Activated effector memory CD4-positive, alpha-beta T cell treated with Interleukin-2 at 50 U/mL for 16 hours (primary cell): ENCODE measurements at places on chromosomes 7 and 10.

DNA sequence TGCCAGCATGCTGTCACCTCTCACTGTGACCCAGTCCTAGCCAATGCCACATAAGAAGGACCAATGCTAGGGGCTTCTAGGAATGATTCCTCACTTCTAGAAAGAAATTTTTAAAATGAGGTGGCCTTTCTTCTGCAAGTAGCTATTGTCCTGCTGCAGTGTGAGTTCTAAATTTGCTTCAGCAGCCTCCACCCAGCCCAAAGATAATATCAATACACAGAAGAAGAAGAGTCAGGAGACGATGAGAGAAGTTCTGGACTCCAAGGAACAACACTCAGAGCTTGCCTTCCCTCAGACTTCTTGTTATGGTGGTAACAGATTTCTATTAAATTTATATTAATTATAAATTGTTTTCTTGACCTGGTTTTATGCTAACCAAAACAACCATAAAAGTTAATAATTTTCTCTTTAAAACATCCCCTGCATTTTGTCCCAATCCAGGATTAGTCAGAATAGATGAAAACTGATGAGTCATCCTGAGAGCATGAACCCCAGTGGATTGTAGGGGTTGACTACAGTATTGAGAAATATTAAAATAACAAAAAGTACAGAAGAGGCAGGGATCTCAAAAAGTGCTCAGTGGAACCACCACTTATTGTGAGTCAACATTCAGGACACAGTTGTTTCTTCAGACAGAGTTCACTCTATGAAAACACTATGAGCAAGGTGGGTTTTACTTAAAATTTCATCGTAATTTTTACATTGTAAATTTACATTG is 29.6 kb upstream of the AKR1C2 start:
- no peak for DNase-seq

- DNase-seq = no peak
These were observed 386.1 kb upstream of the NPVF start for GRCh38 chr7:25614415-25614814.

GRCh38 chr10:30656233-30656632 is 26.7 kb upstream of the LYZL2 start:
- no peak for DNase-seq

DNA sequence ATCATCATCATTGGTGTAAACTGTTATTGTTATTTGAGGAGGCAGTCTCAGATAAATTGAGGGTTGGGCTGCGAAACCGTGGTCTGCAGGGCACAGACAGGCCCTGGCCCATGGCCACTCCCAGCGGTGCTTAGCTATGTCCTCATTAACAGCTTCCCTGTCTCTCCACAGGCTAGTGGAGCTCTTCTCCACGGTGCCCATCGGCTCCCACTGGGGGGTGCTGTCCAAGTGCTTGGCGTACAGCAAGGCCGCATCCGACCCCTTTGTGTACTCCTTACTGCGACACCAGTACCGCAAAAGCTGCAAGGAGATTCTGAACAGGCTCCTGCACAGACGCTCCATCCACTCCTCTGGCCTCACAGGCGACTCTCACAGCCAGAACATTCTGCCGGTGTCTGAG is 21.6 kb downstream of the GPR26 start:
- no peak for DNase-seq

DNA sequence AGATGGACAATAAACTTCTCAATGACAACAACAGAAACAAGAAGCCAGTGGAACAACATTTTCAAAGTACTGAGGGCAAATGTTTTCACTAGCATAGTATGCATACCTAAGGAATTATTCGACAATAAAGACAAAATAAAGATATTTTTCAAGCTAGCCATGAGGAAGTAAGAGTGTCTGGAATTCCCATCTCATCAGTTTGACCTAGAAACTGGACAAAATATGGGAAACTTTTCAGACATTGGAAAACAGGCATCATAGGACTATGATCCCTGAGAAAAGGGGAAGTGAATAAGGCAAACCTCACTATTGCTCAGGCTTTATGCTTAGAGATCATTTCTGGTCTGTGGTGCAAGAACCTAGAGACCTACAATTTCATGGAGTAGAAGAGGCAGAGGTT is 86.3 kb downstream of the OAT start:
- DNase-seq = no peak

DNA sequence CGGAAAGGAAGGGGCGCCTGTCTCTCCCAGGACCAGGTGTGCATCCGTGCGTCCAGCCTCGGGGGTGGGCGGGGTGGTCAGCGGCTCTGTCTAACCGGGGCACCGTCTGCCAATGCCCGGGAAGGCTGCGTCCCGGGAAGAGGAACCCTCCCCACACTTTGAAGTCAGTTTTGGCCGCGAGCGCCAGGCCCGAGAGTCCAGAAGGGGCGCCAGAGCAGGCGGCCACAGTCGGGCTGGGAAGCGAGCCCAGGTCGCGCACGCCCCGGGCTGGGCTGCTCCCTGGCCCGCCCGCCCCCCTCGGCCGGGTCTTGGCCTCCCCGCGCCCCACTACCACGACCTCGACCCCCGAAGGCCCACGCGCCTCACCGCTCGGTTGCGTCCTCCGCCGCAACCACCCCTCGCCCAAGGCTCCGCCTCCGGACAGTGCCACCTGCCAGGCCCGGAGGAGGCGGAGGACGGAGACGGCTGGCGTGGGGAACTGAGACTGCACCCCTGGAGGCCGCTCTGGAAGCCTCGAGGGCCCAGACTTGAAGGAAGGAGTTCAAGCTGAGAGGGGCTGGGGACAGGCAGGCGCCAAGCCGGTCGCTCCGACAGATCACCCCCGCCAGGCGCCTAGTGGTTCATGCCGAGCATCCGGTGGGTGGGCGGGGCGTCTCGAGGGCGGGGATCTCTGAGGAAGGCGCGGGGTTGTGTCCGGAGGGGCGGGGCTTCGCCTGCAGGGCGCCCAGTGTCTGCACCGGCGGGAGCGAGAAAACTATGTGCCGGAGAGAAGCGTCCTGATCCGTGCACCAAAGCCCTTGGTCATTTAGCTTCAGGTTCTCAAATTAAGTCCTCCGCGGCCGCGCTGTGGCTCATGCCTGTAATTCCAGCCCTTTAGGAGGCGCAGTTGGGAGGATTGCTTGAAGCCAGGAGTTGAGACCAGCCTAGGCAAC is at the start of gene BRAT1:
Gene BRAT1, minus strand, starts transcription at position 404 of the 932 bp plus-strand sequence. CDS start 1,093 bp downstream, outside the sequence.
- DNase-seq = peak; percentile 91

DNA sequence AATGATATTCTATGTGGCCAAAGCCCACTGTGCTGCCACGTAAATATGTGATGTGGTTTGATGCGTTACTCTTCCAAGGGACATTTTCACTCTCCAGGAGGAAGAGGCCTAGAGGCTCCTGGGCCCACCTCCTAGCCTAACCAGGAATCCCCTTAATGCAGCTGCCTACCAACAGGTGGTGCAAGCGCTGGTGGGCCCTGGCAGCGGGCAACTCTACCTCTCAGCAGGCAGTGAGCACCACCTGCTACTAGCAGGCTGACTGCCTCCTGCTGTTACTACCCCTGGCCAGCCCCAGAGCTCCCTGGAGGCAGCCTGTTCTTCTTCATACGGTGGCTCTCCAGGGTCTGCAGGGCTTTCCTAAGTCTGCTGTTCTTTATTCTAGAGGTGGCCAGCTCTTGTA is 62.8 kb downstream of the CDH23 start:
- DNase-seq = no peak

- DNase-seq = no peak
These were observed 50.2 kb upstream of the LYZL1 start for GRCh38 chr10:29238523-29239135.

DNA sequence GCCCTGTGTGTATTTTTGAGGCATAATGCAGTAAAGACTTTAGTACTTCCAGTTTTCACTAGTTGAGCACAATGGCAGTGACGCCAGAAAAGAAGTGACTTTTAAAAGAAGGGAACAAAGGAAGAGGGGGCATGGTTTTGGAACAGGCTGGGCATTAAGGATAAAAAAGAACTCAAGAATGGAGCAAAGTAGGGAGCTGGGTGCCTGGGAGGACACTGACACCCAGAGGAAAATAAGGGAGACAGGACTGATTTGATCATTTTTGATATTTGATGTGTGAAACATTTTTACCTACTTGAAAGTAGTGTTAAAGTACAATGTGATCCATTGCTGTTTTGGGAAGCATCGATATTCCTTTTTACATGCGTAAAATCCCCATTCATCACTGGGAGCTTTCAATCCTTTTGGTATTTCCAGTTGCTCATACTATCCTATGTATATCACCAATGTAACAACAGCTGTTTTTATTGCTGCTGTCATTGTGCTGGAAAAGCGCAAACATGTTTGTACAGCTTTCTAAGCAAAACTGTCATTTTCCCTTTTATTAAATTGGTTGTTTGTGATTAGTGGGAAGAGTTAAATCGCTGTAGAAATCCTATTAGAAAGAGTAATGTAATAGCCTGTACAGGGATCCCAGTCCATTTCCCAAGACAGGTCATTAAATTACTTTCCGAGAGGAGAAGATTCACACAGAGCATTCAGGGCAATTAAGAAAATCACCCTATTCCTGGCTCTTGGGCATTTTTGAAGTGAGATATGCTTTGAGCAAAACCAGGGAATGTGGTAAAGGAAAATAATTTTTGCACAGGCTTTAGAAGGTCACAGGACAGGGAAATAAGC is 85.2 kb downstream of the ADAM12 start:
- DNase-seq = no peak

DNA sequence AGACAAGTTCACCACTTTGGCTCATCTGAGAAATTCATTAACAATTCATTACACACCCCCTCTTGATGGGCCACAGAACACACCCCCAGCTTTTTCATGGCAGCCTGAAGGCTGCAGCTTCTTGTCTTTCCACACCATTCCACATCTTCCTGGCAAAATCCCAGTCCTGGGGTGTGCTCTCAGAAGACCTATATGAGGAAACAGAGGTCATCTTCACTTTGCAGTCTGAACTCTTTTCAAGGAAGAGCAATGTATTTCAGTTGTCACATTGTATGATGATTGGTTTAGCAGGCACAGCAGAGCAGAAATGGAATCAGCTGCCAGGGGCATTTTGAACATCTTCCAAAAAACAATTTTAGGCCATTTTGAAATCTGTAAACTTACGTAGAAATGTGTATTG is 7.8 kb upstream of the LRRC27 start:
- no peak for DNase-seq

- DNase-seq = no peak
These were observed 167.2 kb downstream of the MAD1L1 start for GRCh38 chr7:2065528-2065927.

GRCh38 chr10:96975136-96975535 is 143.0 kb downstream of the LCOR start:
- no peak for DNase-seq

DNA sequence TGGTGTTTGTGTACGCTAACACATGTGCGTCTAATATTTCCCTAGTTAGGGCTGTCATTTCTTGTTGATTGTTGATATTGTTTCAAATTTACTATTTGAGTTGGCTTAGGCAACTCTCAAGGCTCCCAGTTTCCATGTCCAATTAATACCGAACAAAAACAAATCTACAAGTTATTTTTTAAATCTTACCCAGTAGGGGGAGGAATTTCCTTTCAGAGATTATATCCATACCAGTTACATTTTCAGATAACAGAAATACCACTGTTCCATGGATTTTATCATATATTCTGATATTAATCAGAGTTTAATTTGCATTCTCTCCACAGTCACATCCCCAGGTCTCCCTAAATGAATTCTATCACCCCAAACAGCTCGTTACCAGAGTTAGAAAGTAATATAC is 7.2 kb upstream of the AKR1B10 start:
- no peak for DNase-seq

GRCh38 chr10:85175635-85176034 is 847.2 kb downstream of the CCSER2 start:
- DNase-seq = no peak

- DNase-seq = no peak
These were observed 2.0 kb downstream of the STK32C start for GRCh38 chr10:132305654-132306342.

DNA sequence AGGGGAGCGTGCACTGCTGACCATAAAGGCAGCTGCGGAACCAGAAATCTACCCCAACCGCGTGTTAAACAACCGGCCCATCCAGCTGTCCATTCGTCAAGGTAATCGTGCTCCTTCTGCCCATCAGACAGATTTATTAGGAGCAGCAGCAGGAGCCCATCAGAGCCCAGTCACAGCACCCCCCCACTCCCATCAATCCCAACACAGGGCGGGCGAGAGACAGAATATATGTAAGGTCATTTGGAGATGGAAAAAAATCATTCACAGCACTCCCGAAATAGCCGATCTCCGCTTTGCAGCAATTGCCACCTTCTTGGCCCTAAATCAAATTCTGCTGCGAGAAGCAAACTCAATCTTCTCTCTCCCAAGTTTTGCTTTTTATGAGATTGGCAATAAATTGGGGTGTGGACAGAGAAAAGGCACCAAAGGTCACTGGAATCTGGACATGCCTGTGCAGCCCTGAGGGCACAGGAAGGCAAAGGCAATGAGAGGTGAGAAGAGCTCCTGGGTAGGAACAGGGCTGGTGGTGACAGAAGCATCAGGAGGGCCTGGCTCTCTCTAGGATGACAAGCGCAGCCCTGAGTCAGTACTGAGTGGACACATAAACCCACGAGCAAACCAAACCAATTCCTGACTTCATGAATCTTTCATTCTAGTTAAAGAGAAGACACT is 145.0 kb upstream of the ZMIZ1 start:
- DNase-seq = no peak

DNA sequence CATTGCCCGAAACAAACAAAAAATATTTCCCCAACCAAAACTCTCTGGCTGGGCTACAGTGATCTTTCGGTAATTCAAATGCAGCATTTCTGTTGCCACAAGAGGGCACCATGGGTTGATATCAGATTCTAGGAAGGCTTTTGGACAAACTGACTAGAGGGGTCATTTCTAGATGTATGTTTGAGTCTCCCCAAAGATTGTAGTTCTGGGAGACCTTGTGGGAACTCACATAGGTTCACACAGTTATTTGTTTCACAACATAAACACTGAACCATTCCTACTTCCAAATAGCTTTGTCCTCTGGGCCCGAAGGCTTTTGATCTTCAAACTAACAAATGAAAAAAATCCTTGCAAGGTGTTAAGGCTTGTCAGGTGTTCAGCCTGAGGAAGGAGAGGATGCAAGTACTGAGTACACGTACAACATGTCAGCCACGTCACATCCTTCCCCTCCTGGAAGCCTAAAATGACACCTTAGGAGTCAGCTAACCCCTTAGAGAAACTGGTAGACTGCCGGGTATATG is 37.0 kb upstream of the IL15RA start:
- DNase-seq = peak; percentile 38

GRCh38 chr10:115167751-115168150 is 74.6 kb downstream of the ATRNL1 start:
- DNase-seq = no peak

DNA sequence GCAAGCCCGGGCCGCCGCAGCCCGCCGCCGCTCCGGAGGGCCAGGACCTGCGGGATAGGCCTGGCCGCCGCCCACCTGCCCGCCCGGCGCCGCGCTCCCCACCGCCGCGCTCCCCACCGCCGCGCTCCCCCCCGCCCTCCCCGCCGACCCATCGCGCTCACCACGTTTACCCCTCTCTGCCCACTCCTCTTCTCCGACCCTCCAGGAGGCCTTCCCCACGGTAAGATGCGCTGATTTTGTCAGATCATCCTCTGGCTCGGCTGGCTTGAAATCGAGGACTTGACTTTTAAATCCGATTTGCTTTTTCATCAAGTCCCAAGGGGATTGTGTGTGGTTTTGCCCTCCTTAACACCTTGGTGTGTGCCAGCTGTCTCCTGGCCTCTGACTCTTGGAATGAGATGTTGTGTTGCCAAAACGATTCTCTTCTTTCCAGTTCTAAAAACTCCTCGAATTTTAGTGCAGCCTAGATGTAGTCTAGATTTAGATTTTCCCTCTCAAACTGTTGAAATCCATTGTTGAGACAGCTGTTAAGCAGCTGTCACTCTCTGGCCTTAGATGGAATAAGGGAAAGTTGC is 738 bp downstream of the POM121 start:
- DNase-seq = no peak

- no peak for DNase-seq
These were observed 122.6 kb downstream of the MARCHF5 start for GRCh38 chr10:92413519-92413918.
